AG09319 (cell line): ENCODE measurements at places on chromosomes 12 and 14.
A peak's percentile ranks its signal among the peaks of the same experiment; 100 is the strongest.

DNA sequence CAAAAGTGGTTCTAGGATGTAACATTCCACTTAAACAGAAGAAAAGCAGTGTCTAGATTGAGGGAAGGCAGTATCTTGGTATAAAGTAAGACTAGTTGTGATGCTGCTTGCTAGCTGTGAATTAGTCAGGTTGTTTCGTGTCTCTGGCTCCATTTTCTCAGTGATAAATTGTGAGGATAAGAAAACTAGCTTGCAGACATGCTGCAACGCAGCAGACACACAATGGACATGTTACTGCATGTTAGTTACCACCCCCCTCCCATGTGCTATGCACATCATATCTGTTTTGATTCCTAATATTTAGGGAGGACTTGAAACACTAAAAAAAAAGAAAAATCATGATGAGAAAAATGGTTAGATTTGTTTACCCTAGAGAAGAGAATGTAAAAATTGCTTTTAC, 2.9 kb downstream of the CCNK start:
- no peak for DNase-seq

- DNase-seq = no peak
Measured at GRCh38 chr14:103209506-103209905, 86.2 kb downstream of the TNFAIP2 start.

- DNase-seq = no peak
Measured at GRCh38 chr14:20830831-20831230, 28.2 kb upstream of the RNASE1 start.

- no peak for DNase-seq
Measured at GRCh38 chr14:90648421-90648820, 167.8 kb downstream of the TTC7B start.

GRCh38 chr14:89255852-89256251, 161.2 kb downstream of the FOXN3 start:
- DNase-seq = no peak

DNA sequence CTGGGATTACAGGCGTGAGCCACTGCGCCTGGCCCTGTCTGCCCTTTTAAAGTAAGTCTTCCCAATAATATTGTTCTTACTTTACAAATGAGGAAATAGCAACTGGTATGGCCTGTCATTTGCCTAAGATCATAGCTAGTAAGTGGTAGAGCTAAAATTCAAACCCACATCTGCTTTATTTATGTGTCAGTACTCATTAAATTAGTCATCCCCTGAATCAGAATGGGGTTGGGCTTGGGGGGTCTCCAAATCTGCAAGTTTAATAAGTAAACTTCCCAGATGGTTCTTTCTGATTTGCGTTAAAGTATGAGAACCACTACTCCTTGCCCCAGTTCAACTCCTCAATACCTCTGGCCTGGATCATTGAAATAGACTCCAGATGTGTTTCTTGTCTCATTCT, 96.2 kb downstream of the FAR2 start:
- no peak for DNase-seq

- DNase-seq = peak; percentile 46
Measured at GRCh38 chr12:2084553-2085296, 31.9 kb downstream of the CACNA1C start.

DNA sequence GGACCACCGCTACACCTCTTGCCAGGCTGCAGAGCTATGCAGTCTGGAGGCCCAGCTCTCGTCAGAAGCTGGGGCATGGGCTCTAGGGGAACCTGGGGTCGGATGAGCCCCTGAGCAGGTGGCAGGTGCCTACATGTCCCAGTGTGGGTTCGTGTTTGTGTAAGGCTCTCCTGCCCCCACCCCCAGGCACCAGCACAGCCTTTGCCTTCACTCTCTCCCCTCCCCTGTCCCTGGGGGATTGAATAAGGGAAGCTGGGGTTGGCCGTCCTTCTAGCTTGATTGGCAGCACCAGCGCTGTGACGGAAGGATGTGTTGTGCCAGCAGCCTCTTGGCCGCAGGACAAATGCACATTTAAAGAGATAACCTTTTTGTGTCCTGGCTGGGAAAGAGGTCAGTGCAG, 34.8 kb upstream of the TSPAN9 start:
- DNase-seq = no peak

DNA sequence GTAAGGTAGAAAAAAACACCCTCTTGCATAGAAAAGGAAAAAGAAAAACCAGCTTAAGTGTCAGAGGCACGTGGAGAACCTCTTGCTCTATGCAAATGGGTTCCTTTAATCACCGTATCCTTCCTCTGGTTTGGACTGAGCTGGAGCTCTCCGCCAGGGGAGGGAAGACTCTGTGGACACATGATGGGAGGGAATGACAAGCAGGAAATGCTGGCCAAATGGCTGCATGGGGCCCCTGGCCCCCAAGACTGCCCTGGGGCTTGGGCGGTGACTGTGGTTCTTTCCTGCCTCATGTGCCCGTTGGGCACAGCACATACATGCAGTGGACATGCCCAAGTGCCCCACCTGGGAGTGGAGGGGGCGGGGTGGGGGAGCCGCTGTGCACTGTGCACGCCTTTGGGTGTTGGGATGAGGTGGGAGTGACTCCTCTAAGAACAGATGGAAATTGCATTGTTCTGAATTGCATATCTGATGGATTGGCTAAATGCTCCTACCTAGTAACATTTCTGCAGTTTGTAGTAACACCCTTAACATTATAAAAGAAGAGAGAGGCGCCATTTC, 166.4 kb upstream of the AVPR1A start:
- no peak for DNase-seq

- no peak for DNase-seq
Measured at GRCh38 chr12:19200261-19200660, 70.7 kb downstream of the PLEKHA5 start.

DNA sequence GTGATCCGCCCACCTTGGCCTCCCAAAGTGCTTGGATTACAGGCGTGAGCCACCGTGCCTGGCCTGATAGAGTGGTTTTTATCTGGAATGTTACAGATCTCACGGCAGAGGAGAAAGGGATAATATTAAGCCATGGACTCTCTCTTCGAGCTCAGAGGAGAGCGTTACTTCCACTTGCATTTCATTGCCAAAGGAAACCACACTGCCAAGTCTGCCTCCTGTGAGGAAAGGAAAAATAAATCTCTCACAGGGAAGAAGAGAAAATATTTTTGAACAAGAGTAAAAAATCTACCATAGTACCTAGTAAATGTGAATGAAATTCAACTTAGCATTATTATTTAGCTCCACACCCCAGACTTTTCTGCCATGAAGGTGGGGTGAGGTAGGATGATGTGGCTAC, 319.2 kb upstream of the PRICKLE1 start:
- no peak for DNase-seq

- DNase-seq = no peak
Measured at GRCh38 chr12:67048371-67048770, 220.8 kb upstream of the CAND1 start.

DNA sequence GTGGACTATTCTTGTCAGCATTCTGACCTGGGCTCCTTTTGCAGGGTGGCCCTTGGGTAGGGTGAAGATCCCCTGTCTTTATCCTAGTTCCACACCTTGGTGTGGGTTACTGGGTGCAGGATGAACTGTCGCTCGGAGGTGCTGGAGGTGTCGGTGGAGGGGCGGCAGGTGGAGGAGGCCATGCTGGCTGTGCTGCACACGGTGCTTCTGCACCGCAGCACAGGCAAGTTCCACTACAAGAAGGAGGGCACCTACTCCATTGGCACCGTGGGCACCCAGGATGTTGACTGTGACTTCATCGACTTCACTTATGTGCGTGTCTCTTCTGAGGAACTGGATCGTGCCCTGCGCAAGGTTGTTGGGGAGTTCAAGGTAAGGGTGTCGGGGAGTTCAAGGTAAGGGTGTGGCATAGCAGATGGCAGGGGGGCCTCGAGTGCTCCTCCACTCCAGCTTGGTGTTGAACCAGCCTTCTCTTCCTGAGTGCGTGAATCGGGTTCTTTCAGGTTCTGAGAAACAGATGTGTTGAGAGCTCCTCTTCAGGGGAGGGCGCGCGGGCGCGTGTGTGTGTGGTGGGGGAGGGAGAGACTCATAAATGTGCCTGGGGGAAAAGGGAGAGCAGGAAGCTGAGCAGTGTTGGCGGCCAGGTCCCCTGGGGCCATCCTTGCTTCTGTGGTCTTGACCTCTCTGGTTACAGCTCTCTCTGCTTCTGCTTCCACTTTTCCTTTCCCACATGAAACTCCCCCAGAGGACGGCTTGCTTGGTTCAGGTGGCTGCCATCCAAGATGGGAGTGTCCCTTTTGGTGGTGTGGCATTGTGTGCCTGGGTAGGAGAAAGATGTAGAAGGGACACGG, 4.0 kb downstream of the ATG101 start:
- DNase-seq = no peak

DNA sequence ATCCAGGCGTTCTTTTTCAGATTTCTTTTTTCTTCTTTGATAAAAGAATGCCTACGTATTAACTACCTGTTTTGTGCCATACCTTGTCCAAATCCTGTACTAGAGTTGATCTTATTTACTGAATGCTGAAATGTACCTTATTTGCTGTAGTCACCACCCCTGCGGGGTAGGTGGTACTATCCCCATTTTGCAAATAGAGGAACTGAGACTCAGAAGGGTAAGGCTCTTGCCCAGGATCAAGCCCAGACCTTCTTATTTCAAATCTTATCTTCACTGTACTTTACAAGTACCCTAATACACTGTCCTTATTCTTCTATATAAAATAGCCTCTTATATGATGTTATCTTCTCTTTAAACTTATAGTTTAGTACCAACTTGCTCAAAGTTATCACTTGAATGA, 206.5 kb downstream of the SLC41A2 start:
- DNase-seq = no peak

DNA sequence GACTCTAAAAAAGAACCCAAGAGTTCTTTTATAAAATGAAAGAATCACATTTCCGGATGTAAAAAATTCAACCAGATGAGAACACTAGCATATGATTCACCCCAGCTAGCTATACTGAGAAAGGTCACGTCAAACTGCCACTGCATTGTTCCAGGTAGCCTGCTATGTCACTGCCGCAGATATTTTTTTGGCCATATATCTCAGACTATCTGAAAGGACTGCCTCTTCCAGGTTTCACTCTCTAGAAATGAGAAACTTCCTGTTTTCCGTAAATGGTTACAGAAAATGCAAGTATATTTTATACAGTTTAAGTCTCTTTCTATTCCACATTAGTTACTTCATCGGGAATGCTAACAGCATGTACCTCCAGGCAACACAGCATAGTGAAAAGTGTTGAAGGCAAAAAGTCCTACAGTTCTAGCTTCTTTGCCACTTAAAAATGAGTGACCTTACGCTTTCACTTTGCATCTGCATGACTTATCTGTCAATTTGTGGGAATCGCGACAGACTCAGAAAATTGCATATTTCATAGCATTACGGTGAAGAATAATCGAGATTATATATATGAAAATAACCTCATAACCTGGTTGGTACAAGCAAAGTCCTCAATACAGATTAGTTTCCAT, 105.2 kb downstream of the MED13L start:
- no peak for DNase-seq

DNA sequence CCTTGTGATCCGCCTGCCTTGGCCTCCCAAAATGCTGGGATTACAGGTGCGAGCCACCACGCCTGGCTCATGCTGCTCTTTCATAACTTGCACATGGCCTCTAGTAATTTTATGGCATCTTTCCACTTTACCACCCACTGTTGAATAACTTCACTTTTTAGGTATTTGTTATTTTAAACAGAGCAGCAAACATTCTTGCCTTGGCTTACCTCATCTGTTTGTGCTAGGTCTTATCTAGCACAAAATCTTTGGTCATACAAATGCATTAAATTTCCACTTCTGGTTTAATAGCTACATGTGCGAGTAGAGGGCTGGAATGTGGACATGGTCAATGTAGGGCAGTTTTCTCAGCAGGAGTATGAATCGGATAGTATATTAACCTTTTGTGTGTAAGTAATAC, 38.8 kb upstream of the ATF7IP start:
- no peak for DNase-seq

- no peak for DNase-seq
Measured at GRCh38 chr14:82855912-82856391, 1322.3 kb upstream of the SEL1L start.

DNA sequence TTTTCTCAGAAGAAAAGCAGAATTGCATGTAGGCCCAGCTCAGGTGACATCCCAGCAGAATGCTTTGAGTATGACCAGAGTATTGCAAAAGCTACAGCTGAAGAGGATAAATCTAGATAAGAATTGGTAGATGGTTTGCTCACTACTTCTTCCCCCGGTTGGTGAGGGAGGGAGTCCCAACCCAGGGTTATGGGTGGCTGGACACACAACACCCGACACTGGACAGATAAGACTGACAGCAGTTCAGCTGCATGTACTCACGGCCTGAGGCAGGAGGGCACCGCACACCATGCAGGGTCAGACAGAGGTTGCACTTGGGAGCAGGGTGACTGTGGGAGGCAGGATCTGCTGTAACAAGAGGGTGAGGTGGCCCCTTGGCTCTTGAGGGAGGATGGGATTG, 1.7 kb upstream of the CLEC4C start:
- DNase-seq = no peak

GRCh38 chr12:6950811-6951540, at the start of gene PTPN6:
TSS of gene PTPN6 (plus strand) at chr12:6951356. CDS start at chr12:6951513, 157 bp downstream.
- no peak for DNase-seq

GRCh38 chr12:56152756-56153677, 630 bp downstream of the MYL6B start:
- DNase-seq = no peak

DNA sequence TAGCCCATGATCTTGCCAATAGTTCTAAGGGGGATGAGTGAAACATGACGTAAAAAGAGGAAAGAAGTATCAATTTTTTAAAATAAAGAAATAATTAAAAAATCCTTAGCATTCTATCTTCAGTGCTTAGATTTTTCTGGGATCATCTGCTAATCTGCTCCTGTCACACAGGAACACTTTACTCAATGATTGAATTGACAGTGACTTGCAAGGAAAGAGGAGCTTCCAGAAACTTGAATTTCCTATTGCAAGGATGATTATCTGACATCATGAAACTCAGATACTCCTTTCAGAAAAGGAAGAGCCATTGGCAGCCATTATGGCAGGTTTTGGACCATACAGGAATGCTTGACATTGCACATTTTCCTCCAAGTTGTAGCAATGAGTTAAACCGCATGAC, 41.4 kb upstream of the PTPRO start:
- no peak for DNase-seq

- no peak for DNase-seq
Measured at GRCh38 chr12:5444520-5444919, 12.6 kb downstream of the NTF3 start.

GRCh38 chr12:118866346-118866745, 115.0 kb upstream of the SRRM4 start:
- DNase-seq = no peak

GRCh38 chr12:123109319-123109772, 41.5 kb downstream of the PITPNM2 start:
- no peak for DNase-seq

DNA sequence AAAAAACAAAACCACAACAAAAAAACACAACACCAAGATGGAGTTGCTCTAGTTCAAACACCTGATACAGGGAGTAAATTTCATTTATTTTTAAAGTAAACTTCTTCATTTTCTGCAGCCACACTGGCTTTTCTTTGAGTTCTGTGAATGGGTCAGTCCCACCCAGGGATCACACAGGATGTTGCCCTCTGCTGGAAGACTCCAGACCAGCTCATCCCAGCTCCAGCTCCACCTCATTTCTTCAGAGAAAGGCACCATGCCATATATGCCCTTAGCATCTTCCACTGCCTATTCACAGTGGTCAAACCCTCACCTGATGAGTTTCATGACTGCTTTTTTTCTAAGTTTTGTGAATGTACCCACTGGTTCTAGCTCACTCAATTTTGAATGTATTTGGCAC, 8.0 kb downstream of the GLIPR1 start:
- DNase-seq = no peak
